ENCODE measurements at places on chromosomes 1 and 21. TPM values are rescaled to one million over a fixed set of nuclear protein-coding genes. Genes with fewer than 3 reads are reported as not detected.

DNA sequence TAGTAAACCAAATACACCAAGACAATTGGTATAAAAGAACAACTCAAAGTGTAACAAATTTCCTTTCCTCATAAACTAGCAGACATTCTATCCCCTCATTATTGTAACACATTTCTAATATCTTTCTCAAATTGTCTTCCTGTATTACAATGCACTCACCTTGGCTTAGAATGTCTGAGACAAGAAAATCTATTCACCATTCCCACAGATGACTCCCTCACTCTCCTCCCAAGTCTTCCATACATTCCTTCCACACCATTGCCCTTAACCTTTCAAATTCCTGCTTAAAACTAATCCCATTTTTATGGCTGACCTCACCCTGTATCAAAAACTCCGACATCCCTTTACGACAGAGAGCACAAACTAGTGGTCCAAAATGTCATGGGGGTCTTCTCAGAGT lies 56.0 kb downstream of the LTN1 start:
- H3K4me1 ChIP-seq: no peaks in the 10 kb centered on the region
- peaks cover 88% of the 10 kb centered on the region for H3K36me3 ChIP-seq
- H3K4me3 ChIP-seq: no peak overlapping the region
- H3K27me3 ChIP-seq: no peaks in the 10 kb centered on the region
- DNase-seq: no peak

DNA sequence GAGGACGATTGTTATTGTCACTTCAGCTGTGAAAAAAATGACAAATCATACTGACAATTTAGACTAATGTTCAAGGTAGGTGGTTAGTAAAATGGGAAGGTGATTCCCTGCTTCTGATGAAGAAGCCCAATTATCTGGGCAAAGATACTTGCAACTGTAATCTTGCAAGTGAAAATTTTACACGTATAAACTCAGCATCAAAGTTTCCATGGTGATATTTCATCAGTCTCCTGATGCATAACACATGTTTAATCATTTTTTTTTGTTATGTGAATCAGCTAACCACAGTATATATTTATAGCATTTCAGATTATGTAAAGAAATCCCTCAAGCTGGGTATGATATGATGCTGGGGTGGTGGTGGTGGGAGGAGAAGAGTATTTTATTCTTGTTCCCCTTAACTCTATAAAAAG lies 16.4 kb upstream of the KCNK1 start:
- H3K4me1 ChIP-seq: no peaks in the 10 kb centered on the region
- no peaks in the 10 kb centered on the region for H3K27me3 ChIP-seq
- DNase-seq: no peak
- H3K4me3 ChIP-seq: no peak overlapping the region
- no peak overlapping the region for H3K27ac ChIP-seq

DNA sequence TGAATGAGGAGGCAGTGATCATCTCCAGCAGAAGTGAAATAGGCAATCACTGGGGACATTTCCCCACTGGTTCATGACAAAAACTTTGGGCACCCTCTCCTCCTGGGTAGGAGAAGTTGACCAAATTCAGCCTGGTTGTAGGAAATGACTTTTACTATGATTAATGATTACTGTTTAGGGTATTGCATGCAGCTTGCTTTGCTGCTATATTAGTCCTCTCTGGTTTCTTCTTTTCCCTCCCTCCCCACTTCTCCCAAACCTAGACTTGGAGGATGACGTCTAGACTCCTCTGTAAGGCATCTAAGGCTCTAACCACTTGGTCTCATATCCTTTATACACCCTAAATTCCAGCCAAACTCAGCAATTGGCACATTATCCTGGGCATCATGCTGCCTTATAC lies 3.4 kb upstream of the RGS16 start:
- no peaks in the 10 kb centered on the region for H3K27me3 ChIP-seq
- no peaks in the 10 kb centered on the region for H3K36me3 ChIP-seq
- no peak overlapping the region for H3K4me3 ChIP-seq
- no peak for DNase-seq
- no peaks in the 10 kb centered on the region for H3K4me1 ChIP-seq

DNA sequence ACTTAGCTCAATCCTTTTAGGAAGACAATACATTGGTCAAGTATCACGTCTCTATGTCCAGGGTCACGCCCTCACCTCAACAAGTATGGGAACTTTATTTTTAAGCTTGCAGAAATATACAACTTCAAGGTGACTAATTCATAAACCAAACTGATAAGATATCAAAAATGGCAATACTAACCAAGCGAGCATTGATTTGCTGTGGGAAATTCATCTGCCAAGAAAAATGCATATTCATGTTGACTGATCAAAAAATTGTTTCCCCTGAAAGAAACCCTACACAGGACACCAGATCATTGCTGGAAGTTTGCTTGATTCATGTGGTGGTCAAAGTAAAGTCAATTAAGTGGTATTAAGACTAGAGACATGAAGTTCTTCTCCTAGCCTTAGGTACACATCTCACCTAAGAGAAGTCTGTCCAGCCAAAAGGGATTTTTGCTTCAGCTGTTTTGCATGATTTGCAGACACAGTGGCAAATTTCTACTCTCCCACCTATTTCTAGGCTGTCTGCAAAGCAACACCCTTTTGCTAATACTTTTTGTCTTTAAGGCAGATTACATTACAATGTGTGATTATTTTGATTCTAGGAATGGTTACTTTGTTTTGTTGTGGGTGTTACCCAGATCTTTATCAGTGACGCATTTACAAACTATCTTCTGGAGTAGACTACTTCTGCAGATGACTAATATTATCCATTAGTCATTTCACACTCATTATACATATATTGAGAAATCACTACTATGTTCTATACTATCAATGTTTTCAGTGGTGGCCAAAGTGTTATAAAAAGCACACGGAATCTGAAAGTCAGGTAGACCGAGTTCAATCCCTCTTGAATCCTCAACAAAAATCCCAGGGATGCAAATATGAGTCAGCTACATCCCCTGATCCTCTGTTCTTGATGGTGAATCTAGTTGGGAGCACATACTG lies 12.4 kb downstream of the SAMSN1 start:
- no peaks in the 10 kb centered on the region for H3K36me3 ChIP-seq
- H3K4me3 ChIP-seq: no peak overlapping the region
- H3K27ac ChIP-seq: no peak overlapping the region
- no peak for DNase-seq
- no peaks in the 10 kb centered on the region for H3K27me3 ChIP-seq
- H3K4me1 ChIP-seq: no peaks in the 10 kb centered on the region

GRCh38 chr1:177171536-177172123 lies 872 bp downstream of the BRINP2 start:
- H3K27me3 ChIP-seq: peaks cover 42% of the 10 kb centered on the region
- no peaks in the 10 kb centered on the region for H3K4me1 ChIP-seq
- no peaks in the 10 kb centered on the region for H3K36me3 ChIP-seq
- H3K4me3 ChIP-seq: peak overlapping the region; percentile 45
- no peak for DNase-seq

DNA sequence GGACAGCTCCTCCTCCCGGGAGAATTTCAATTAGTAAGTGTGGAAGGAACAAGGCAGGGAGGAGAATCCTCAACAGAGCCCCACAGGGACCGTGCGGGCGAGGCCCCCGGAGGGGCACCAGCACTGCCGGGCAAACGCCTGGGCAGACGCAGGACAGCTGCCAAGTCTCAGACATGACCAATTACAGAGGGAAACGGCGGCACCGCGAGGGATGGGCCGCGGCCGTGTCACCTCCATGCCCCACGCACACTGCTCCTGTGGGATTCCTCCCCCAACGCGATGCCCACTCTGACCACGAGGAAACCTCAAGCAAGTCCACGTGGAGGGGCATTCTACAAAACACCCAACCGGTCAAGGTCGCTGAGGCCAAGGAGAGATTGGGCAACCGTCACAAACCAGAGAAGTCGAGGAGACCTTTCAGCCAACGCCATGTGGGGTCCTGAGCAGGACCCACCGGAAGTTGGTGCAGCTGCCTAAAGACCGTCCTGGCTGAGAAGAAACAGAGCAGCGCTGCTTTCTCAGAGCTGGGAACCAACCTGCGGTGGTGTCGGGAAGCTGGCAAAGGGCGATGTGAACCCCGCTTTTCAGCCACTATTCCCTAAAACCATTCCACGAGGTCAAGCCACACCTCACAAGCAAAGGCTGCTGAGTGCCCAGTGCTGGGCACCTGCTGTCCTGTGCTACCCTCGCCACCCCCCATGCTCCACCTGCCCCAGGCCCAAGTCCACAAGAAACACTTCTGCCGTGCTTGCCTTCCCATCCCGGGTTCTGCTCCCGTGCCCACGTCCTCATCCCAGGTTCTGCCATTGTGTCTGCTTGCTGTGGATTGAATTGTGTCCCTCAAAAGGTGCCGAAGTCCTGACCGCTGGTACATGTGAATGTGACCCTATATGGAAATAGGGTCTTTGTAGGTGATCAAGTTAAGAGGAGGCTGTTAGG lies 1.4 kb upstream of the KRTAP10-4 start:
- no peak for DNase-seq
- H3K27me3 ChIP-seq: peaks cover 22% of the 10 kb centered on the region
- no peaks in the 10 kb centered on the region for H3K4me1 ChIP-seq
- H3K4me3 ChIP-seq: no peak overlapping the region

- no peak overlapping the region for H3K4me3 ChIP-seq
- no peaks in the 10 kb centered on the region for H3K36me3 ChIP-seq
- H3K27ac ChIP-seq: no peak overlapping the region
- DNase-seq: no peak
- H3K27me3 ChIP-seq: no peaks in the 10 kb centered on the region
These were observed 8.6 kb upstream of the IER5 start for GRCh38 chr1:181079920-181080319.

DNA sequence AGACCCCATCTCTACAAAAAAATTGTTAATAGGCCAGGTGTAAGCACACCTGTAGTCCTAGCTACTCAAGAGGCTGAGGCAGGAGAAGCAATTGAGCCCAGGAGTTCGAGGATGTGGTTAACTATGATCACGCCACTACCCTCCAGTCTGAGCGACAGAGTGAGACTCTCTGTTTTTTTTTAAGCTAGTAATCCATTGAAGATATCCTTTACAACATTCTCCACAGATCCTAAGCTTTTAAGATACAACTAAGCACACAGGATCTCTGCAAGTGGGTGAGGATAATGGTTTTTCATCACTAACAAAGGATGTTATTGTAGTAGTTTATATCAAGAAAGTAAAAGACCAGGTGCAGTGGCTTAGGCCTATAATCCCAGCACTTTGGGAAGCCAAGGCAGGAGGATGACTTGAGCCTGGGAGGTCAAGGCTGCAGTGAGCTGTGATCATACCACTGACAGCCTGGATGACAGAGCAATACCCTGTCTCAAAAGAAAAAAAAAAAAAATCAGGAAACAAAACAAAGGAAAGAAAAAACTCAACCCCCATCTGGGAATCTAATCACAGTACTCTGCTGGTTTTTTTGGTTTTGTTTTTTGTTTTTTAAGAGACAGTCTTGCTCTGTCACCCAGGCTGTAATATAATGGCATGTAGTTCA lies 166.1 kb downstream of the RERE start:
- no peaks in the 10 kb centered on the region for H3K27me3 ChIP-seq
- no peak for DNase-seq
- H3K36me3 ChIP-seq: no peaks in the 10 kb centered on the region

- peaks cover 3% of the 10 kb centered on the region for H3K27me3 ChIP-seq
- no peaks in the 10 kb centered on the region for H3K36me3 ChIP-seq
- no peak for DNase-seq
- H3K27ac ChIP-seq: no peak overlapping the region
- H3K4me3 ChIP-seq: no peak overlapping the region
These were observed 37.2 kb upstream of the TSPEAR start for GRCh38 chr21:44748621-44749020.

DNA sequence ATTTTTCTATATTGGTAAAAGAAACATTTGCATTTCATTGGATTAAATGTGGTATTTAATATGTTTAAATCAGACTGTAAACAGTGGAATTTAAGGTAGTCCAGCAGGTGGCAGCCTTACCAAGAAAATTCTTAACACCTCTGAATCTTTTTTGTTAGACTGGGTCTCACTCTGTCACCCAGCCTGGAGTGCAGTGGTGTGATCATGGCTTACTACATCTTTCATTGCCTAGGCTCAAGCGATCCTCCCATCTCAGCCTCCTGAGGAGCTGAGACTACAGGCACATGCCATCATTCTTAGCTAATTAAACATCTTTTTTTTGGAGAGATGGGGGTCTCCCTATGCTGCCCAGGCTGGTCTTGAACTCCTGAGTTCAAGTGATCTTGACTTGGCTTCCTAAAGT lies 98.8 kb downstream of the RABGAP1L start:
- peaks cover 4% of the 10 kb centered on the region for H3K36me3 ChIP-seq
- DNase-seq: no peak
- H3K4me3 ChIP-seq: no peak overlapping the region
- H3K27ac ChIP-seq: no peak overlapping the region
- H3K4me1 ChIP-seq: no peaks in the 10 kb centered on the region
- no peaks in the 10 kb centered on the region for H3K27me3 ChIP-seq

GRCh38 chr1:240350910-240351331 lies 259.2 kb downstream of the FMN2 start:
- H3K4me1 ChIP-seq: no peaks in the 10 kb centered on the region
- H3K36me3 ChIP-seq: no peaks in the 10 kb centered on the region
- no peak for DNase-seq
- H3K4me3 ChIP-seq: no peak overlapping the region

DNA sequence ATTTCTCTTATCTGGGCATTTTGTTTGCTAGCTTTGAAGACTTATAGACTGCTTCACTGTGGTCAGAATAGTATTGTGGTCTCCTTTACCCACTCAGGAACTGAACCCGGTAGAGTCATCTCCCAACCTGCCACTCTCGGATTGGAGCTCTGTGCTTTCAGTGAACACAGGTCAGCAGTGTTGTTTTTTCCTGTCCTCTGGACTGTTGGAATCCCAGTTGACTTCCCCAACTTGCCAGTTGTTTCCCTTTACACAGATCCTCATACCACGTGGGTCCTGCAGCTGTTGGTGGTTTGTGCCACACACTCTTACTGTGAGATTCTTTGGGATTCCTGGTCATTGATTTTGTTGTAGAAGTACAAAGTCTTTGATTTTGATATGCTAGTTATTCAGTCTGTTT lies 214.1 kb downstream of the DYRK1A start:
- no peak for DNase-seq
- H3K4me3 ChIP-seq: no peak overlapping the region
- no peaks in the 10 kb centered on the region for H3K36me3 ChIP-seq
- H3K4me1 ChIP-seq: no peaks in the 10 kb centered on the region
- H3K27me3 ChIP-seq: no peaks in the 10 kb centered on the region
- no peak overlapping the region for H3K27ac ChIP-seq

GRCh38 chr21:41133874-41134522 lies 34.0 kb upstream of the BACE2 start:
- H3K36me3 ChIP-seq: no peaks in the 10 kb centered on the region
- no peak for DNase-seq
- no peak overlapping the region for H3K4me3 ChIP-seq
- no peak overlapping the region for H3K27ac ChIP-seq
- no peaks in the 10 kb centered on the region for H3K4me1 ChIP-seq

- H3K36me3 ChIP-seq: no peaks in the 10 kb centered on the region
- peak within 1 kb of the TSS; percentile 56 for H3K4me3 ChIP-seq
- H3K27ac ChIP-seq: no peak within 1 kb of the TSS
- peak; percentile 40 for DNase-seq
These were observed at the start of gene ZYG11A for GRCh38 chr1:52842643-52843310. TSS of gene ZYG11A (plus strand) at chr1:52842760. CDS start at chr1:52842884, 124 bp downstream.

ACTN2 gene
- 1,024 TPM for polyA plus RNA-seq

CR1 gene
- 0.19 TPM for polyA plus RNA-seq

SOD1 gene
- 644 TPM for polyA plus RNA-seq

TXLNA gene
- 21.5 TPM for polyA plus RNA-seq

KANK4 gene
- 0.08 TPM for polyA plus RNA-seq

MX2 gene
- polyA plus RNA-seq: 5.3 TPM

KRTAP21-2 gene
- not detected for polyA plus RNA-seq

CD244 gene
- 0.22 TPM for polyA plus RNA-seq

SLC25A24 gene
- polyA plus RNA-seq: 10.4 TPM

SPRR1B gene
- not detected for polyA plus RNA-seq

TNFRSF14 gene
- polyA plus RNA-seq: 13.6 TPM

PSRC1 gene
- polyA plus RNA-seq: 1.1 TPM

KAZN gene
- 0.65 TPM for polyA plus RNA-seq

F13B gene
- polyA plus RNA-seq: not detected
